ENCODE measurements at places on chromosomes 11 and 22.
A peak's percentile ranks its signal among the peaks of the same experiment; 100 is the strongest.

- DNase-seq: no peak
Measured at GRCh38 chr11:65816696-65817095, 17.1 kb upstream of the SNX32 start.

DNA sequence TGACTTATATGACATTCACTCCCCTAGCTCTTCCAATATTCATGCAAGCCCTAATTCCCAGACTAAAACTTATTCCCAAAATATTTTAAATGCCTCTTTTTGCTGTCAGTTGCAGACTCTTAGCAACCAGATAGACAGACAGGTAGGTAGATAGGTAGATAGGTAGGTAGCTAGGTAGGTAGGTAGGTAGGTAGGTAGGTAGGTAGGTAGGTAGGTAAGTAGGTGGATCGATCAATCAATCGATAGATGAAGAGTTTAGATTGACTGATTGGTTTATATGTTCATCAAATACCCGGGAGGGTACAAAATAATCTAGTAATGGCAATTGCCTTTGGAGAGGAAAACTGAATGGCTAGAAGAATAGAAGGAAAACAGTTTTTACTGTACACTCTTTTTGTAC lies 86.3 kb downstream of the TTC28 start:
- no peak for DNase-seq

- peak; percentile 11 for DNase-seq
Measured at GRCh38 chr11:10076458-10077141, 217.4 kb downstream of the SBF2 start.

DNA sequence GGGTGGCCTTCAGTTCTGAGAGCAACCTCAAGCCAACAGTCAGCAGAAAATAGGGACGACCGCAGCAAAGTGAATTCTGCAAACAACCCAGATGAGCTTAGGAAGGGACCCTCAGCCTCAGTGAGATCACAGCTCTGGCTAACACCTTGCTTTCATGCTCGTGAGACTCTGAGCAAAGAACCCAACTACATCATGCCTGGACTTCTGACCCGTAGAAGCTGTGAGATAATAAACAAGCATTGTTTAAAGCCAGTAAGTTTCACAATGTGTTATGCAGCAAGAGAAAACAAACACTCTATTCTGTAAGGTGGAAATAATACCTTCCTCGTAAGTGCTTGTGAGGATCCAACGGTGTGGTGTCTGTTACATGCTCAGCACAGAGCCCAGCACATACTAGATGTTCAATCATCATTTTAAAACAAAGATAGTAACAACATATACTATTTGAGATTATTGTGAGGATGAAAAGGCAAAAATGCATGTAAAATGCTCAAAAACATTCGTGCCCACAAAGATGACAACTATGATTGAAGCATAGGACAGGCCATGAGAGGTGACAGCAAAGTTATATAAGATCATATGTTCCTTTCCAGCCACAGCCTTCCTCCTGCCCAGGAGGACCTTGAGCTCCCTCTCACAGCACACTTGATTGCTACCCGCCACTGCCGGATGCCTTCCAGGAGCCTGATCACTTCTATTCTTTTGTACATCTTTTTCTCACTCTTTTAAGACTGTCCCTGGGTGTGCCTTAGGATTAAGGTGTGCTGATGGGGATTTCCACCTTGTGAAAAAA lies 433.3 kb downstream of the BUD13 start:
- no peak for DNase-seq

GRCh38 chr22:29690476-29690875 lies 29.3 kb upstream of the CABP7 start:
- no peak for DNase-seq

DNA sequence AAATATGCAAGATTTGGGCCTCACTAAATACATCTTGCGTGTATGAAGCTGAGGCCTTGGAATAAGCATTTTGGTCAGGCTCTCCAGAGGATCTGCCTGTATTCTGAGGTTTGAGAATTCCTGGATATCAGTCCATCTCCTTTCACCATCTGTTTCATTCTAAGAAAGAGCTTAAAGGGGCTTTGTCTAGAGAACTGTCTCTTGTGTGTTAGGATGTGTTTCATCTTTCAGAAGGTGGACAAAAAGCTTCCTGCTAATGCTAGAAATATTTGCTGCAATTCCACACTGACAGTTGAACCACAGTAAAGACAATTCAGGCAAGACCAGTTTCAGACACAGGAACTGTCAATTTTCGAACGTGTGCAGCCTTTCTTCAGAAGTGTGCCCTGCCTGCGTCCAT lies 185.4 kb downstream of the DBX1 start:
- no peak for DNase-seq

DNA sequence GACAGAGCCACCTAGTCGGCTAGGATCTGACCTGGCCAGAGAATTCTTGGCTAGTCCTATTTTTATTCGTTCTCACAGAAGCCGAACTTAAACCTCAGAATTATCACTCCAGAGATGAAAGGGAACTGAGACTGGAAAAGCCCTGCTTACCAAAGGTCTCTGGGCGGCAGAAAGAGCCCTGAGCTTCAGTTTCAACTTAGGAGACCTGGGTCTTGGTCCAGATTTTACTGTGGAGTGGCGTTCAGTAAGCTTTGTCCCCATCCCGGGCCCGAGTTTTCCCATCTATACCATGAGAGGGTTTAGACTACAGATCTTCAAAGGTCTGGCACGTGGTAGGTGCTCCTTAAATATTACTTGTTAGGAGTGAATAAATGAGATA lies 516 bp downstream of the NEU3 start:
- DNase-seq: no peak

- DNase-seq: no peak
Measured at GRCh38 chr11:17697175-17697949, 22.0 kb upstream of the MYOD1 start.

GRCh38 chr11:36306888-36307287 lies 10.8 kb downstream of the PRR5L start:
- DNase-seq: no peak

DNA sequence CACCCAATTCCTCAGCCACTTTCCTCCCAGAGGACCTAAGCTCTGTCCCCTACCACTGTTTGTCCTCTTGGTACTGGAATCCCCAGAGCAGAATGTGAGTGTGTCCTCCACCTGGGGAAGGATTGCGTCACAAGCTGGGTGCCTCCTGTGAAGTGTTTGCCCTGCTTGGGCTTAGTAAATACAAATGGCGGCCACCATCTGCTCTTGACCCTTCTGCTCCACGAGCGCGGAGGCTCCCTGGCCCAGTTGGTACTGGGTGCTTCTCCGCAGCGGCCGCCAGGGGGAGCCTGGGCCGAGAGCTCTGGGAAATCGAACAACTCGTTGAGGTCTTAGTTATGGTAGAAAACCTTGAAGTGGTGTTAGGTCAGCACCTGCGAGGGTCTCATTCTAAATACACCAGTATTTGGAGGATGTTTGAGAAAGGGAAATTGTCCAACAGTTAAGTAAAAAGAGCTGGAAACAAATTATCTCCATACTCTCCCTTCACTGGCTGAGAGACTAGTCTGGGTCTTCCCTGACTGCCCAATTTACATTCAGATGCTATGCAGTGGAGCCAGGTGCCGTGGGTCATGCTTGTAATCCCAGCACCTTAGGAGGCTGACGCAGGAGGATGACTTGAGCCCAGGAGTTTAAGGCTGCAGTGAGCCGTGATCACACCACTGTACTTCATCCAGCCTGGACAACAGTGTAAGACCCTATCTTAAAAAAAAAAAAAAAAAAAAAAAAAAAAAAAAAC lies 74.6 kb upstream of the TEAD1 start:
- no peak for DNase-seq

- no peak for DNase-seq
Measured at GRCh38 chr11:69253028-69253427, 40.9 kb upstream of the MYEOV start.

GRCh38 chr11:75570559-75571139 lies 8.6 kb downstream of the SERPINH1 start:
- no peak for DNase-seq

Measured in DMS 273 treated with DMSO at 0.1 percent for 48 hours (cell line).